ENCODE measurements at places on chromosomes 5 and 9.

DNA sequence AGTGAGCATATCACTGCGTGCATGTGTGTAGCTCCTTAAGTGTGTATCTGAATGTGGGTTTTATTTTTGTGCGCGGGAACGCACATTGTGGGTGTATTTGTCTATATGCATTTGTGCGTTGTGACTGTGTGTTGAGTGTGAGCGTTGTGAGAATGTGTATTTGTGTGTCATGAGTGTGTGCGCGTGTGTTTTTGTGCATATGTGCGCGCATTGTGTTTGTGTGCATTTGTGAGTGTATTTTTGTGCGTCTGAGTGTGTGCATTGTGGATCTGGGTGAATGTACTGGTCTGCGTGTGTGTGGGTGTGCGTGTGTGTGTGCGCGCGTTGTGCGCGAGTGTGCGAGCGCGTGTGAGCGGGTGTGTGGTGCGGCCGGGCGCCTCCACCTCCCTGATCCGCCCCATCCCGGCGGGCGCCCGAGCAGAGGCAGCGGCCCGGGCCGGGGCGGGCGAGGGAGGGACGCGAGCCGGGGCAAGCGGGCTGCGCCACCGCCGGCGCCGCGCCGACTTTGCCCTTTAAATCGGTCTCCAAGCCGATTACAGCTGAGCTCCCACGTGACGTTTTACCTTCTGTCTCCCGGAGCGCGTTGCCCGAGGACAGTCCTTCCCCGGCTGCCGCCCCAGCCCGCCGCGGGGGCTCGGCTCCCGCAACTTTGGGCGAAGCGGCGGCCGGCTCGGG lies at the start of gene RASGRF2:
TSS of gene RASGRF2 (plus strand) at position 596 of the 675 bp plus-strand sequence. CDS start 376 bp downstream, outside the sequence.
- peak; percentile 34 for DNase-seq

DNA sequence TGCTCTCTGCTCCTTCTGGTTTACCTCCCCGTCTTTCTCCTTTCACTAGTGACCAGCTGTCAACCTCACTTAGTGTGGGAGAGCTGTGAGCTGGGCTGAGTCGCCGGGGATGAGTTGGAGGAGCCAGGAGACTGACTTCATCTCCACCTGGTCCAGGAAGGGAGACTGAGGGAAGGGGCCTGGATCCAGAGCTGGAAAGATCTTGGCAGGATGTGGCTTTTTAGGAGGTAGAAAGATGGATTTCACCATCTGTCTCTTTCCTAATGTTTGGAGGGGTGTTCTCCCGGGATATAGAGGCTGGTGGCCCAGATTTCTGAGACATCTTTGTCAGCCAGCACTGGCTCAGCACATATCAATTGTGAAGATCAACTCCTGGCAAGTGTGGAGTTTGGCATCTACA lies 37.1 kb upstream of the TNC start:
- no peak for DNase-seq

GRCh38 chr5:180807046-180807445 lies 4.4 kb upstream of the MGAT1 start:
- no peak for DNase-seq

GRCh38 chr9:97487861-97488260 lies 13.6 kb upstream of the TMOD1 start:
- no peak for DNase-seq

DNA sequence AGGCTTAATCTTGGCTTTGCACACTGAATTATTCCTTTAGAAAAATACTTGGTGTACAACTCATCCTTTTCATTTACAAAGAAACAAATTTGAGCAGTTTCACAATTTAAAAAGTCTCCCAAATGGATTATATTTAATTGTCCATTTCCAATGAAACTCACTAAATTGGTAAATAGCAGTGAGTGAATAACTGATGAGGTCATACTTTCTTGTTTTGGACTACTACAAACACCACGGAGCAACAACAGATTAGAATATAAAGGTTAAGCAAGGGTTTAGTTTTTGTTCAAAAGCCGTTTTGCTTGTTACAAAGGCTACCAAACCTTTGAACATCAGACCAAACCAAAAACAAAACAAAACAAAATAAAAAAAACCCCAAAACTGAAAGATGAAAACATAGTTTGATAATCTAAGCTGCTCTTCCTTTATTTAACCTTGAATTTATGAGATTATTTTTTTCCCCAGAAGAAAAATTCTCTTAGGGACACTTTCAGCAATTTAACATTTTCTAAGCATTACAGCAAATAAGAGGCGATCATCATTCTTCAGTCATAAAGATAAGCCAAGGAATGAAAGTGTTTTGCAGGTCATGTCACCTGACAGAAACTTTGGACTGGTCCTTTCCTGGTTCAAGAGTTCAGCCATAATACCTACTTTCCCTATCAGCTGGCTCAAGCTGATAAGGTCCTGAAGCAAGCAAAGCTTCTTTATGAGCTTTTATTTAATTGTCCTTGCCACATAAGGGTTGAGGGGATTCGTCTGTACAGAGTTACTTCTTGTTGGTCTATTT lies 99.7 kb upstream of the CDKN2B start:
- DNase-seq = no peak

DNA sequence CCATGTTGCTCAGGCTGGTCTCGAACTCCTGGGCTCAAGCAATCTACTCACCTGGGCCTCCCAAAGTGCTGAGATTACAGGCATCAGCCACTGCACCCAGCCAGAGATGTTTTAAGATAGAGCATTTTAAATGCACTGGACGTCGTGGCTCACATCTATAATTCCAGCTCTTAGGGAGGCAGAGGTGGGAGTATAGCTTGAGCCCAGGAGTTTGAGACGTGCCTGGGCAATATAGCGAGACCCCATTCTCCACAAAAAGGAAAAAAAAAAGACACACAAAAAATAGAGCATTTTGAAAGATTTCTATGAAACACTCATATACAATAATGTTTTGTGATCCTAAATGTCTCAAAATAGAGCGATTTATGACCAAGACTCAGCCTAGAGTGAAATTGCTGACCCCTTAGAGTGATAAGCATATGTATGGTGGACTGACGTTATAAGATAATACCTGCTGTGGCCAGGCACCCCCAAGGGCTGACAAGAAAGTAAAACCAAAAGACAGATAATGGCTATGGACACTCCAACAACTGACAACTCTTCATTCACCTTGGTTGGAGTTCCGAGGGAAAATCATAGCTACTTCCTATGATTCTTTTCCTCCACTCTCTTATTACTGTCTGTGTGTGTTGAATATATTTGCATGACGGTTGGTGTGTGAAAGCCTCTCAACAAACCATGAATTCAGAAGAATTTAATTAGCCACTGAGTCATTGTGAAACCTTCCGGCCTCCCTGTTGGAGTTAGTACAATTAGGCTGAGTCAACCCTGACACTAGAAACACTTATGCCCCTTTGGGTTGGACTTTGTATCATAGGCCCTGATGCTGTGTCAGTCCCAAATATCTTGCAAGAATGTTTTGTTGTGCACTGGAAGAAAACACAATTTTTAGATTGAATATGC lies 526.5 kb upstream of the NUDT12 start:
- no peak for DNase-seq

Data from GM13977 (cell line).